ENCODE measurements at places on chromosomes 2 and 18.
A peak's percentile ranks its signal among the peaks of the same experiment; 100 is the strongest.

DNA sequence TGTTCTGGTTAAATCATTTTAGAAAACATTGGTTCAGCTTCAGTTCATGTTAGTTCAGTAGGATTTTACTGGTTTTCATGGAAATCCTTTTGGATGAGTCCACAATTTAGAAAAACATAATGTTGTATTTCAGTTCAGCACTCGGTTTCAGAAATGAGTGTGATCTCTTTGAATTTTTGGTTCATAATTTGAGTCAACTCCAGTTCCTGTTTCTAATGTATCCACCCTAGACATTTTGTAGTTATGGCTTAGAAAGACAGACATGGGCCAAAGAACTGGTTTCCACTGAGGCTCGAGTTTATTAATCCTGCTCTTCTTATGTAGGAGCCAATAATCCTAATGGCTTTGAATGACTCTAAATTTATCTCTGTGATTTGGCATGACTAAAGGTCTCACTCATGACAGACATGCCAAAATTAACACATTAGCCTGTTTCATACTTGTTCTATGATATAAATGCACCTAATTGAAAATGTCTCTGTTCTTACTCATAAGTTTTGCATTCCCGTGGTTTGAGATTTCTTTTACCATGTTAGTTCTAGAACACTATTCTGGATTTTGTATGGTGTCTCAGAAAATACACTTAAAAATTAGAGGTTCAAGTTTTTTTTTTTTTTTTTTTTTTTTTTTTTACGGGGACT, 82.3 kb upstream of the SPRED2 start:
- H3K36me3 ChIP-seq: no peaks in the 10 kb centered on the region
- no peak for DNase-seq
- H3K27ac ChIP-seq: no peak overlapping the region
- H3K27me3 ChIP-seq: no peaks in the 10 kb centered on the region

GRCh38 chr2:120472891-120473309, 127.0 kb downstream of the INHBB start:
- no peak for DNase-seq
- no peaks in the 10 kb centered on the region for H3K27me3 ChIP-seq
- H3K27ac ChIP-seq: no peak overlapping the region
- H3K36me3 ChIP-seq: no peaks in the 10 kb centered on the region
- H3K4me1 ChIP-seq: peaks cover 42% of the 10 kb centered on the region

DNA sequence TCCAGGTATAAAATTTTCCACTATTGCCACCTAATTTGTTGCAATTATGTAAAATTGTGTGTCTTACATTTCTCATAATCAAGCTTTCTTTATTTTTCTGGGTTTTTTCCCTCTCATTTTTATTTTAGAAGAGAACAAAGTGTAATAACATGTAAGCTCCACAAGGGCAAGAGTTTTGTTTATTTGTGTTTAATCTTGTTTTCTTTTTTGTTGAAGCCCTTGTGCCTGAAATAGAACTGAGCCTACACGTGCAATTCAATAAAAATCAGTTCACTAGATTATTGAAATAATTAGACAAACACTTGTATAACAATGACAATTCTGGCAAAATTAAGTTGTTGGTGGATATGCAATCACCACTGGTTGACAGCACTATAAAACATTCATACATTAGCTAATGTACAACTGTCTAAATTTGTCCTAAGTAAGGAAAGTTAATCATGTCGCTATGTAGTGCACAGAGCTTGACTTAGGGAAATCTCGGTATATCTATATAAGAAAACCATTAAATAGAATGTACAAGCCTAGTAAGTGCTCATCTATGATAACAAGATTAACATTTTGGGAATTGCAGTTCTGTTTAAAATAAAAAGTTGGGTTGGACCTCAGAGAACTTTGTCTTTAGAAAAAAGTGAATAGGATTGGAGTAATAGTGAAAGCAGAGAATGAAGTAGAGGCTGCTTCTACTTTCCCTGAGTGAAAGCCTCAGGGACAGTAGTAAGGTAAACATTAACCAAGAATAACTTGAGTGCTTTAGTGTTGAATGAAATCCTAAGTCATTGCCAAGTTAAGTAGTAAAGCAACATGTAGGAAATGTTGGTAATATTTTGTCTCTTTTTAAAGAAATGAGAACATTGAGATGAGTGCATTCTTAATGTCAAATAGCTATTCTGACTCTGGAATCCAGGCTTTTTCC, 37.4 kb upstream of the NOL4 start:
- H3K4me3 ChIP-seq: no peak overlapping the region
- no peak overlapping the region for H3K27ac ChIP-seq
- H3K27me3 ChIP-seq: no peaks in the 10 kb centered on the region
- no peak for DNase-seq

DNA sequence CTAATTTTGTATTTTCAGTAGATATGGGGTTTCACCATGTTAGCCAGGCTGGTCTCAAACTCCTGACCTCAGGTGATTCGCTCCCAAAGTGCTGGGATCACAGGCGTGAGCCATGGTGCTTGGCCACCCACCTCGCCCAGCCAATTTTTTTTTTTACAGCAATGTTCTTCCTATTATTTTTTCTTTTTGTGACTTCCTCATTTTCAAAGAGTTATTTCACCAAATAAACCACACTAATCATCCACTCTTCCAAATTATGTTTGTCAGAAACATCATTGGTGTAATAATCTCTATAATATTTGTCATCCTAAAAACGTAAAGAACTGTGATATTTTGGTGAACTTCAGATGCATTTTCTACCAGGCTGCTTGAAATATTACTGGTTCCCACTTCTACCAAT, 16.3 kb upstream of the PDCL3 start:
- H3K4me3 ChIP-seq: no peak overlapping the region
- no peak for DNase-seq
- no peaks in the 10 kb centered on the region for H3K4me1 ChIP-seq
- no peaks in the 10 kb centered on the region for H3K36me3 ChIP-seq
- H3K27ac ChIP-seq: no peak overlapping the region
- no peaks in the 10 kb centered on the region for H3K27me3 ChIP-seq

DNA sequence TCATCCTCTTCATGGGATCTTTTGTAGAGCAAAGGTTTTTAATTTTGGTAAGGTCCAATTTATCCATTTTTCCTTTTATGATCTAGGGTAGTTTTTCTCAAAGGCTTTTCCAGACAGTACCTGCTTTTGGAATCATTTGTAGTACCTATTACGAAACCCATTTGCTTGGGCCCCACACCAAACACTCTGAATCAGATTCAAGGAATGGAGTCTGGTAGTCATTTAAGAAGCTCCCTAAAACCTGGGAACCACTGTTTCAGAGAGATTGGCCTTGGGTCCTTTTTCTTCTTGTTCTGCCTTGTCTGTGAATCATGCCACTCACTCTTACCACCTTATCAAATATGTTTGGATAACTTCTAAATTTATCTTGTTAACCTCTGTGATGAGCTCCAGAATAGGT, 40.3 kb downstream of the OSBPL6 start:
- H3K27ac ChIP-seq: no peak overlapping the region
- H3K4me3 ChIP-seq: no peak overlapping the region
- no peak for DNase-seq
- H3K36me3 ChIP-seq: no peaks in the 10 kb centered on the region
- H3K4me1 ChIP-seq: no peaks in the 10 kb centered on the region

DNA sequence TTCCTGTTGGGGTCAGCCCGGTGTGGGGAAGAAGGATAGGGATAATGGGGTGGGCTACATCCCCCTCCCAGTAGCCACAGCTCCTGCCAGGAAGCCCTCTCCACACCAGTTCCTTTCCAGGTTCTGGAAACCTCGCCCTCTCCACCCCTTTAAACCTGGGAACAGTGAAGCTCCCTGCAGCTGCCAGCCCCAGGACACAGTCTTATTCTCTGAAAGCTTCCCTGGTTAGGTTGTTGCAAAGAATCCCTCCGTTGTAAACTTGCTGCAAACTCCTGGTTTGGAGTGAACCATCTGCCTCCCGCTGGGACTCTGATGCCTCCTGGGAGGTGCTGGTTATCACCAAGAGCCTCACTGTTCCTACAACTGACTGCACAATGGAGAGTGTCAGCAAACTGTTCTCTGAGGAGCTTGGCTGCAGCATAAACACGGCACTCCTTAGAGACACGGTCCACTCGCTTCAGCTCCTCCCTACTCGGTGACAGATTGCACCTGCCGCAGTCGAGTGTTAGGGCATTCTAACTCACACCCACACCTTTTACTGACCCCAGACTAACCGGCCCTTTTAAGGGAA, 261.8 kb upstream of the RAB6C start:
- H3K36me3 ChIP-seq: no peaks in the 10 kb centered on the region
- DNase-seq: peak; percentile 62
- no peak overlapping the region for H3K4me3 ChIP-seq
- H3K27me3 ChIP-seq: no peaks in the 10 kb centered on the region

- H3K27ac ChIP-seq: peak overlapping the region; percentile 88
- no peaks in the 10 kb centered on the region for H3K27me3 ChIP-seq
- DNase-seq: no peak
- no peak overlapping the region for H3K4me3 ChIP-seq
These were observed 2.0 kb upstream of the AMMECR1L start for GRCh38 chr2:127887776-127888130.

GRCh38 chr2:182240862-182241371, 185.9 kb downstream of the PDE1A start:
- no peak for DNase-seq
- H3K27ac ChIP-seq: no peak overlapping the region
- no peaks in the 10 kb centered on the region for H3K4me1 ChIP-seq

DNA sequence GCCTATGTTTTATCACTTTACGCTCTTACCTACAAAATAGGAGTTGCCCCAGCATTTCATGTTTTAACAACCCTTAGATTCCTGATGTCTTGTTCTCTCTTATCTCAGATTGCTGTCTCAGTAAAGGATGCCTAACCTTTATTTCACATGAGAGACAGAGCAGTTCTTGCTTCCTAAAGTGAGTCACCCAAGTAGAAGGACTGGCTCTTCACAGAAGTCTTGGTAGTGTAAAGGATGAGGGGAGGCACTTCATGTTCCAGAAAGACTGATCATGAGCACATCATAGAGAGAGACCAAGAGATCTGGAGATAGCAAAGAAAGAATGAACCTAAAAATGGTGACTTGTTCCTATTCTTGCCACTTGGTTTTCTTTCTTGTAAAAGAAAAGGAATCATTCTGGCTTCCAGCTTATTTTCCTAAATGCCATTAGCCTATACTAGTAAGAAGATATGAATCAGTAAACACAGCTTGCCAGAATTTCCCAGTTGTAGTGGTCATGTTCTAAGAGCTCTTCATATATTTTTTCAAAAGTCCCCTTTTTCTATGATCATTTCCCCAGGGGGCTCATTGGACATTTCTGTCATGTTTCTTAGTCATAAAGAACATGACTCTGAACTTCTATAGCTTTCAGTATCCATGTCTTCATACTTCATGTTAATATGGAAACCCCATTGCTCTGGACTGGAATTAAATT, 54.9 kb downstream of the MAPRE2 start:
- no peak for DNase-seq
- no peak overlapping the region for H3K27ac ChIP-seq
- peaks cover 5% of the 10 kb centered on the region for H3K36me3 ChIP-seq
- no peak overlapping the region for H3K4me3 ChIP-seq
- no peaks in the 10 kb centered on the region for H3K27me3 ChIP-seq

DNA sequence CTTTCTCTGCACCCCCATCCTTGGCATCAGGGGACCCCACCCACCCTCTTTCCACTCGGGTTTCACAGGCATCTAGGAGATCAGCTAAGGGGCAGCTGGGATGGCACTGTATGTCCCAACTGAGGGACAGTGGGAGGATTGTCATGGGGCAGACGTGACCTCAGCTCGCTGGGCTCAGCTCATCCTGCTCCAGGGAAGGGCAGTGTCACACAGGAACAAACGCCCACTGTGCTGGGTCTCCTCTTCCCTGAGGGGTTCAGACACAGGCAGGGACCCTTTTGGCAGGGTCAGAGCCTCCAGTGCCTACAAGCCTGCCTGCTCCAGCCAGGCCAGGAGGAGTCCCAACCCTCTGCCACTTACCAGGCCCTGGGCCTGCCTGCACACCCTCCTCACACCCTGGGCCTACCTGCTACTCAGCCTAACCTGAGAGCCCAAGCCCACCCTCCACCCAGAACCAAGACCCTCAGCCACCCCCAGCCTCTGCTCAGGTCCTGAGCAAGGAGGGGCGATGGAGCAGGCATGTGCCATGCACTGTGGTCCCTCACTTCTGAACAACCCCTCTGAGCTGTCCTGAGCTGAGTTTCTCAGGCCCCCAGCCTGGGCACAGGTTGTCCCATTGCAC, 68.2 kb downstream of the HS1BP3 start:
- no peaks in the 10 kb centered on the region for H3K36me3 ChIP-seq
- H3K27ac ChIP-seq: peak overlapping the region; percentile 15
- H3K4me3 ChIP-seq: no peak overlapping the region
- peaks cover 54% of the 10 kb centered on the region for H3K4me1 ChIP-seq
- no peak for DNase-seq

GRCh38 chr2:46844443-46844842, 71.2 kb downstream of the MCFD2 start:
- no peaks in the 10 kb centered on the region for H3K27me3 ChIP-seq
- DNase-seq: no peak
- H3K4me3 ChIP-seq: no peak overlapping the region
- H3K4me1 ChIP-seq: peaks cover 49% of the 10 kb centered on the region
- H3K27ac ChIP-seq: no peak overlapping the region
- H3K36me3 ChIP-seq: no peaks in the 10 kb centered on the region

- H3K27me3 ChIP-seq: no peaks in the 10 kb centered on the region
- no peak for DNase-seq
- no peak overlapping the region for H3K4me3 ChIP-seq
- H3K27ac ChIP-seq: no peak overlapping the region
- no peaks in the 10 kb centered on the region for H3K36me3 ChIP-seq
These were observed 222.8 kb downstream of the FBXO15 start for GRCh38 chr18:73924836-73925235.

DNA sequence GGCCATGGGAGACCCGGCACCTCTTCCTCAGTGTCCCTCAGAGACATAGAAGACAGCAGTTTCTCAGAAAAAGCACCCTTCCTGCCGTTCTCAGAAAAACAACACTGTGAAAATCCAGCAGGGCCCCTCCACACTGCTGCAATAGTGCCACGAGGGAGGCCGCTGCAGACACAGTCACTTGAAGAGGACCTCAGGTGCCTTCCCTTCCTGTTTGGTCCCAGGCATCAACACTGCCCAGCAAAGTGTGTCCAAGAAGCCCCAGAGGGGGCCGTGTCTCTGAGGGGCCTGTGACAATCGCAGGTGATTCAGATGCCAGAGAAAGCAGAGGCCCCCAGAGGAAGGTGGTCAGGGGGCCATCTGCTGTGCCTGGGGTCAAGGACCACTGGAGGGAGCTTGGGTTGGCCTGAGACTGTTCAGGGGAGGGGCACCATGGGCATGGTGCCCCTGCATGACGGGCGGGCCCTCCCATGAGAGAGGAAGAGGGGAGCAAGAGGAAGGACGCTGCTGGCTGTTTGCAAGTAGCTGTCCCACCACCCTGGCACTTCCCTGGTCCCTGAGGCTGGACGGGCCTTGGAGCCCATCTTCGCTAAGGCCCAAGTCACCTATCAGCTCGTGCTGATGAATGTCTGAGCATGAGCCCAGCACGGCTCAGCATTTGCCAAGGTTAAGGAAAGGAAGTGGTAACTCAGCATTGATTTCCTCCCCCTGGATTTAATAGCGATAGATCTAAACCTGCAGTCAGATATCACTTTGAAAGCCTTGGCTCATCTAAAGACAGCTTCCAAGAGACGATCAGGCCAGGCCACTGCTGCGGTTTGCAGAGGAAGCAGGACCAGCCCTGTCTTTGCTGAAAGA, 9.1 kb downstream of the TWIST2 start:
- peaks cover 37% of the 10 kb centered on the region for H3K4me1 ChIP-seq
- DNase-seq: no peak
- H3K27ac ChIP-seq: peak overlapping the region; percentile 94
- no peaks in the 10 kb centered on the region for H3K36me3 ChIP-seq
- no peaks in the 10 kb centered on the region for H3K27me3 ChIP-seq
